ENCODE measurements at places on chromosomes 3 and 15.

DNA sequence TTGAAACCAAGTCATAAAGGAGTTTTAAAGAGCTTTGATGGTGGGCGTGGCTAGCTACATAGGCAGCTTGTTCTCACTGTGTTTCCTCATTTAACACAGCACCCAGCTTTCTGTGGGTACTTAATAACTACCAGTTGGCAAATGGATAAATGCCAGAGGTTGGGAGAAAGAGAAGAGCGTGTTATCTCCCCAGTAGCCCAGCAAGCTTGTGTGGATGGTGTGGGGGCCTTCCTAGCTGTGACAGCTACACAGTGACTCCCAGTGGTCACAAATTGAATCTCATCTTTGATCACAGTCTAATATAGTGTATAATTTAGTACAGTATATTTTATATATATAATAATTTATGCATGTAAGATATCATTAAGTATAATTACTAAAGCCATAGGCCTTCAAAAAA, 984.1 kb downstream of the EPHA3 start:
- peak; percentile 48 for DNase-seq

- DNase-seq = no peak
Measured at GRCh38 chr3:108285176-108285575, 11.2 kb upstream of the HHLA2 start.

GRCh38 chr15:68228143-68228970, 1.2 kb downstream of the CLN6 start:
- DNase-seq = peak; percentile 17

- no peak for DNase-seq
Measured at GRCh38 chr15:73298522-73299245, 70.1 kb downstream of the HCN4 start.

DNA sequence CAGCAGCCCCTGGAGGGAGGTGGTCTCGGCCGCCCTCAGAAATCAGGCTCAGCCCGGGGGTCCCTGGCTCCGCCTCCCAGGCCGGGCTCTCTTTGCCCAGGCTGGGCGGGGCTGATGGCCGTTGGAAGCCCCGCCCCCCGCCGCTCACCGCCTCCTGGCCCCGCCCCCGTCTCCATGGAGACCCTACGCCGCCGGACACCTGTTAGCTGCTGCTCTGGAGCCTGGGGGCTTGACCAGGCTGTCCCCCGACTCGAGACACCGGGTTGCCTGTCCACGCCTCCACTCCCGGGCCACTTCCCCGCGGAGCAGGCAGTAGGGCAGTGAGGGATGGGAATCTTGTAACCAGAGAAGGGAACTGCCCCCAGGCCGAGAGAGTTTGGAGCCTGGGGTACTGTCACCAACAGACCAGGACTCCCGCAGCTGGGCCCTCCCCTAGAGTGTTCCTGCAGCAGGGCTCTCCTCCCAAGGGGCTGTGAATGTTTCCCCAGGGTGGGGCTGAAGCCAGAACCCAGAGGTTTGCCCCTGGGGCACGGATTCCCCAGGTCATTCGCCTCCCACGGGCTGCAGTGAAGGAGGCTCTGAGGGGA, 27.8 kb upstream of the RPL32 start:
- DNase-seq = peak; percentile 66

DNA sequence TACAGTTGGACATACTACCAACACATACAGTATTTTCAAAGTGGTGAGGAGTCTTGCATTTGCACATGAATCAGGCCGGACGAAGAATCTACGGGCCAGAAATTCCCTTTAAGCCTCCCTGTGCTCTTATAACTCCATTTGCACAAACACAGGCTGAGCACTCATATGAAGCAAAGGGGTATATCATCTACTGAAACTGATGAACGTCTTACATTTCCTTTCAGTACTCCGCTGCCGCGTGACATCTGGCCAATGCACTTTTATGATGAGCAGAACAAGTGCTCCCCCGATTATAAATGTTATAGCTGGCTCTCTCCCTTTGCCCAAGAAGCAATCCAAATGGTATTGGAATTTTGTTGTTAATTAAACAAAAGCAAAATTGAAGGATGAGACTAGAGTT, 110.3 kb upstream of the ICE2 start:
- DNase-seq = no peak

- DNase-seq = no peak
Measured at GRCh38 chr15:77421370-77421700, 647 bp downstream of the HMG20A start.

- DNase-seq = no peak
Measured at GRCh38 chr3:42935472-42935871, 29.5 kb downstream of the ZNF662 start.

DNA sequence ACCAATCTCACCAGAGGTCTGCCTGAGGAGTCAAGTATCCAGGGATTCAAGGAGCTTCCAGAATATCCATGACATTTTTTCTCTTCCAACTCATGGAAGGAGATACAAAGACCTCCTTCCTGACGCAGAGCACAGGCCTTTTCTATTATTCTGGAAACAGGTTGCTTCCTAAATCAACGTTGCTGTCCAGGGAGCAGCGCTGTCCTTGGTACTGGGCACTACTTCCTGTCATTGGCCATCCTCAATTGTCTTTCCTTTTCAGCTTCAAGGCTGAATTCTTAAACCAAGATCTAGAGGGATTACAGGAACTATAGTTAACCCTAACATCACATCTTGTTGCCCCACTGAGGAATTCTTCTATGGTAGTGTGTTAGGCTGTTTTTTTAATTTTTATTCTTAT, 50.4 kb upstream of the TBC1D21 start:
- DNase-seq = peak; percentile 23

- DNase-seq = no peak
Measured at GRCh38 chr3:182035324-182035723, 323.6 kb downstream of the SOX2 start.

DNA sequence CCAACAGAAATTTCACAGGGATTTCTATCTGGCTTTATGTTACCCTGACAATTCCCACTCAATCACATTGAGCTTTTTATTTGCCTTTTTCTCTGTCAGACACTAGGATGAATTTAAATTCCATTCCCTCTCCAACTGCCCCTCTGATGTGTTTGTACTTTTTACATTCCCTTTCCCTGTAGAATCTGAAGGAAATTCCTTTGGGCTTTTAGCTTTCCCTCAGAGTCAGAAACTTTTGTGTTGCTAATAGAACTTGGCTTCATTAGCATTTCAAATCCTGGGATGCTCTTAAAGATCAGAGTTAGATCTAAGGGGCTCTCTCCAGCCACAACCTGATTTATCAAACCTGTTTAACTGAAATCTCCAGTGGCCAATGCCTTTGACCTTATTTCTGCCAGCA, 7.9 kb upstream of the RARB start:
- no peak for DNase-seq

DNA sequence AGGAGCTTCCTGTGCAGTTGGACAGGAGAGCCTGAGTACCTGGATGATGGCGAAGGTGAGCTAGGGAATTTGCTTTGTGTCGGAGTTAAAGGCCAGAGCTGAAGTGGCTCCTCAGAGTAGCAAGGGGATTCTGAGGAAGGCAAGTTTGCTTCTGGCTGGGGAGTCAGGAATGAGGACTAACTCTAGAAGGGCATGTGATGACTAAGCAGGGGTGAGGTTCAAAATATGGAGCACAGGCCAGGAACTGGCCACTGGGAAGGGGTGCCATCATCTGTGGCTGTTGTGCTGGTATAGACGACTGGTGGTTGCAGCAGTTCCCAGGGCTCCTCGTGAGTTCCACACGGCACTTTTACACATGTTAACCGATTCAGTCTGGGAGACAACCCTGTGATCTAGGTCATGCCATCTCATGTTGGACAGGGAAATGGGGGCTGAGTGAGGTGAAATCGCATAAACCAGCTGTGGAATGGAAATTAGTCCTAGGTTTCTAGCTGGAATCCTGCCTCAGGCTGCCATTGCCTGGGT, 100.8 kb downstream of the EEFSEC start:
- DNase-seq = no peak

DNA sequence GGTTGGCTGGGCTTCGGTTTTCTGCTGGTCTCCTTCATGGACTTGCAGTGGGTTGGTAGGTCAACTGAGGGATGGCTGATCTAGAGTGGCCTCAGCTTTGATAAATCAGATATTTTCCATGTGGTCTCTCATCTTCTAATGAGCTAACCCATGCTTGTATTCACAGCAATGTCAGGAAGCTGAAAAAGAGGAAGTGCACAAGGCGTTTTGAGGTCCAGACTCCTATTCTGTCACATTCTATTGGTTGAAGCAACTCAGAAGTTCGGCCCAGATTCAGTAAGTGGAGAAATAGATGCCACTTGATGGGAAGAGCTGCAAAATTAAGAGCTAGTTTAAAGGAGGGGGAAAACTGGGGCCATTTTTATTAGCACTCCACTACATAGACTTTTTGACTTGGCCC, 361.2 kb downstream of the DIPK2A start:
- no peak for DNase-seq

DNA sequence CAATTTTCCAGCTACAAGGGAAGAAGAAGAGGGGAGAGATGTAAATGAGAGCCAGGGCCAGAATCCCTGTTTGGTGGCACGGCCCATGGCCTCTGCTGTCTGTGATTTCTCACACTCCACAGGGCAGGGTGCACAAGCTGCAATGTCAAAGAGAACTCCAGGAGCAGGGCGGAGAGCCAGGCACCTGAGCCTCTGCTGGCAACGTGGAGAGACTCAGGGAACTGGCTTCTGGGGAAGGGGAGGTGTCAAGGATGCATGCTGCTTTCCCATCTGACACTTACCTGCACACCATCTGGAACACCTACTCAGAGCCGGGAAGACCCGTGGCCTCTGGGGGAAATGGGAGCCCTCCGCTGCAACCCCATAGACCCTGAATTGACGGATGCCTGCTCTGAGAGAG, 507.5 kb upstream of the NR2F2 start:
- no peak for DNase-seq

GRCh38 chr3:186411994-186412393, 50.0 kb upstream of the DGKG start:
- DNase-seq = no peak

DNA sequence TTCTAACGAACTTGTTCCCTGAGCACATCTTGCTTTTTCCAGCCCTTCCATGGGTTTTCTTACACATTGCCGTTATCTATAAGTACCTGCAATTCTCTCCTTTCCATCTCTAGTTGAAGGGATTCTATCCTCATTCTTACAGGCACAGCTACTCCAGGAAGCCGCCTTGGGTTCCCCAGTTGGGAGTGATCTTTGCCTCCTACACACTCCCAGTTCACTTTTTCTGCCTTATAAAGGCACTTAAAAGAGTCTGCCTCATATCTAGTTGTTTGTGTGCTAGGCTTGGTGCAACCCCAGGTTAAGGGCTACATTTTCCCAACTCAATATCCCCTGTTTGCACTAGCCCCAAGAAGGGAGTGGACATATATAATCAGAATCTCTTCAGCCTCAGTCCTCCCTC, 44.0 kb upstream of the IREB2 start:
- no peak for DNase-seq

- no peak for DNase-seq
Measured at GRCh38 chr15:38691377-38691776, 126.8 kb upstream of the RASGRP1 start.

GRCh38 chr3:196143708-196144382, 62.0 kb upstream of the TFRC start:
- no peak for DNase-seq

DNA sequence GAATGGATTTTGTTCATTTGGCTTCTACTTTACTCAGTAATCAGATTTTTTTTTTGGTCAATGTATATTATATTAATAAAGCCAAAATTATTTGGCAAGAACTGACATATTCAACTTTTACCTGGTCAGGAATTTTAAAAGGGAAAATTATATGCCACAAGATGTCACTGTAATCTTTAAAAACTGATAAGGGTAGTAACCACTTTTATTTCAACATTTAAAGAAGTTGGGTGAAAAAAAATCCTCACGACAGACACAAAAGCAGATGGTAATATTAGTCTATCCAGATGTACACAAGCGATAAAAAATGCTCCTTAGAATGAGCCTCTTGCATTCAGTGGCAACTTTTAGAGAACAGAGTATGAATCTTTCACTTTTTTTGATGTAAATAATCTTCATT, 101.9 kb downstream of the SERPINI1 start:
- no peak for DNase-seq

DNA sequence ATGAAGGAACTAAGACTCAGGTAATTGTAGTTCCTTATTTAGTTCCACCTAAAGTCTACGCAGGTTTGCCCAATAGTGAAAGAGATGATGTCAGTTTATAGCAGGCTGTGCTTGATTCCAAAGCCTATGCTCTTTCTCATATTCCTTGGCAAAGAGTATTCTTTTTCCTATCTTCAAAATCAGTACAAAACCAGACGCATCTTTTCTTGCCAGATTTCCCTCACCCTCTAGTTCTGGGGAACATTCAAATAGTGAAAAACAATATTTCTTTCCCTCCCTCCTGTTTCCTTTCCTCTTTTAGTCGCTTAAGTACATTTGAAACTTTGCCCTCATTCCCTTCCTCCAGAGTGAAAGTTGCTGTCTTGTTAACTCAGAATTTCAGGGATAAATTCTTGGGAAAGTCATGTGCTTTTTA, 134.6 kb upstream of the PDZRN3 start:
- no peak for DNase-seq

- no peak for DNase-seq
Measured at GRCh38 chr15:52164631-52165265, 26.4 kb downstream of the GNB5 start.

GRCh38 chr15:44729408-44730127, 6.8 kb upstream of the TRIM69 start:
- no peak for DNase-seq

DNA sequence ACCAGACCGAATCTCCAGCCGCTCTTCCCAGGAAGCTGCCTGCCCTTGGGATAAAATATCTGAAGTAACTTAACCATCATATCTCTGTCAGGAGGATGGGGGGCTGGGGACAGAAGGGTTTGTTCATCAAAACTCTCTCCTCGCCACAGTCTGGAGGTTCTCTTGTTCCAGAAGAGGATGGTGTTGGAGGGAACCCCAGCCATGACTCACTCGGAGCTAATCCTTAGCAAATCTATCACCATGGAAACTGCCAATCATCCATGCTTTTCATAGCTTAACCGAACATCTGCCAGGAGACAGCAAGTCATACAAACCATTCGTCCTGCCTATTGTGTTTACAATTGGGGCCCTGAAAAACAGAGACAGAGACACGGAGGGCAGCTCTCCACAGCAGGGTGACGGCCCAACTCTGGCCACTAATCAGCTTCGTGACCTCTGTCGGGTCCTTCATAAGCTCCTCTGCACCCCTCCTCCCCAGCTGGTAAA, 73.8 kb upstream of the HEG1 start:
- DNase-seq = no peak

GRCh38 chr3:59432665-59433064, 382.8 kb upstream of the CFAP20DC start:
- DNase-seq = no peak

- DNase-seq = peak; percentile 91
Measured at GRCh38 chr15:78944669-78945407, at the start of gene CTSH. CTSH (minus strand) TSS chr15:78945046; CDS start chr15:78944981, 65 bp downstream.

- no peak for DNase-seq
Measured at GRCh38 chr3:98655666-98656065, 62.3 kb upstream of the CPOX start.

DNA sequence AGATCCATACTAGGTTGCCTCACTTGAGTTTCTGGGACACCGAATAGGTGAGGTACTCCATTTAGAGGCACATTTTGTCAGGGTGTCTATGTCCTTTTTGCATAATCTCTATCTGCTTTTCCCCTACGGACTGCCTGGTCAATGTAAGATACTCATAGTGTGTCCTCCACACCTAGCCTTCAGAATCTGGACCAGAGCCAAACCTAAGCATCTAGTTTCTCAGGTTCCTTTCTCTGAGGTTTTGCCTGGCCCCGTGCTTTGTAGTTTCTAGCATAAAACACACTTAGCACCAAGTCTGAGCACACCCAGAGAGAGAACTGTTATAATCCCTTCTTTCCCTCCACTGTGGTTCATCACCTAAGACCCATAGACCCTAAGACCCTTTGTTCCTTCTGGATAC, 105.9 kb upstream of the MLF1 start:
- DNase-seq = no peak

GRCh38 chr3:8371085-8371551, 130.5 kb upstream of the LMCD1 start:
- DNase-seq = no peak
